ENCODE measurements at places on chromosomes 16 and 17.

- no peak for DNase-seq
Measured at GRCh38 chr17:66548158-66548557, 245.7 kb downstream of the PRKCA start.

DNA sequence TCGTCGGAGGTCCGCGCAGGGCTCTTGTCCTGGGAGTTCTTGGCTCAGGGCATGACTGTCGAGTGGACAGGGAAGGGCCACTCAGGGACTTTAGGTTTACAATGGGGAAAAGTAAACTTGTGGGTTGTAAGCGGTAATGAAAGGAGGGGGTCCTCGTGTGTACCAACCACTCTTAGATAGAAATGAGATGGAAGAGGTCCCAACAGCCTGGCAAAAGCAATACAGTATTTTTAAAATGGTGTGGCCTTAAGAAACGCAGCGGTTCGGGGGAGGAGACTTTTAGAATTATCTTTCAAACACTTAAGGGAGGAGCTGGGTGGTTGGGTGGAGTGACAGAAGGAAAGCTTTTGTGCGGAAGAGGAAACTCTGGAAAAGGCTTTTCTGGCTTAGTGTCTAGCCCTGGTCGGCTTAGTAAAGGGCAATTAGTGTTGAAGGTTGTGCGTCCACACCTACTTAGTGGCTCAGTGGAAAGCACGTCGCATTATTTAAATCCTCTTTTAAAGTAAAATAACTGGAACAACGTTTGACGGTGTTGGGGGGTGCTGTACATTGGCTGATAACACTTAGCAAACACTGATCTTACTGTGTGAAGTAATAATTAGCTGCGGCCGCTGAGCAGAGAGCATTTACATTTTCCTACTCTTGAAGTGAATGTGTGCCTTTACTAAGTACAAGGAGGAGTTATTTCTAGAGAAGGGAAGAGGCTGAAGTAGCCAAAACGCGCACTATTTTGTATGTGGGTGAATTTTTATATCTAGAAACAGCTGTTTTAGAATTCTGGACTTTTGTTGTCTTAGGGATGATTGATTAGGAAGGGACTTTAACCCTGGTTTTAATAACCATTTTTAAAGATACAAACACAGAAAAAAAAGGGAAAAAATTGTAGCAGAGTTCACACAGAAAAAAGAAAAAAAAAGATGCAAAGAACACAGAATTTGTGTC, 1.0 kb downstream of the WSB1 start:
- peak; percentile 93 for DNase-seq

GRCh38 chr17:82388922-82389283, 17.3 kb downstream of the UTS2R start:
- DNase-seq: no peak

GRCh38 chr17:3037259-3037658, 26.1 kb downstream of the OR1D5 start:
- no peak for DNase-seq

GRCh38 chr17:80613732-80614071, 69.1 kb downstream of the RPTOR start:
- no peak for DNase-seq

DNA sequence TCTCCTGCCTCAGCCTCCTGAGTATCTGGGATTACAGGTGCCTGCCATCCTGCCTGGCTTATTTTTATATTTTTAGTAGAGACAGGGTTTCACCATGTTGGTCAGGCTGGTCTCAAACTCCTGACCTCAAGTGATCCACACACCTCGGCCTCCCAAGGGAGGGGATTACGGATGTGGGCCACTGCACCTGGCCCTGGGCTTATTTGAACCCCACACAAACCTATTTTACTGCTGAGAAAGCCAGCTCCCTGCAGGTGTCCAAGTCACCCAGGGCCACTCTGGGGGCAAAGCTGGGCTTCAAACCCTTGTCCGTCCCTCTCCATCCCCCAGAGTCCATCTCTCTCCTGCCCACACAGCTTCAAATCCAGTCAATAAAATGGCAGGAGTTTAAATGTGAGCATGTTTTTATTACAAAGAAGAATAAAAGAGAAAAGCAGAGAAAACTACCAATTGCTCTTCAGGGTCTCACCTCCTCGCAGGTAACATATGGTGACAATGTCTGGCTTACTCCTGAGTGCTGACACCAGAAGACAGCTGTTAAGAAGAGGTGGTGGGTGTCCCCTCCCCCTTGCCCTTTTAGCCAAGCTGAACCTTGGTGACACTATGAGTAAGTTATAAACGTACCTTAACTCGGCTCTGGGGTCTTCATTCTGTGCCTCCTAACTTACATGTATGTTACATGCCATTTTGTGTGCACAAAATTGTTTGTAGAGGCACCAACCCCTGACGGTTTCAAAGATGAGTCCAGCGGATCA, 45.4 kb downstream of the LAT start:
- no peak for DNase-seq

- no peak for DNase-seq
Measured at GRCh38 chr17:80742091-80742490, 197.5 kb downstream of the RPTOR start.

DNA sequence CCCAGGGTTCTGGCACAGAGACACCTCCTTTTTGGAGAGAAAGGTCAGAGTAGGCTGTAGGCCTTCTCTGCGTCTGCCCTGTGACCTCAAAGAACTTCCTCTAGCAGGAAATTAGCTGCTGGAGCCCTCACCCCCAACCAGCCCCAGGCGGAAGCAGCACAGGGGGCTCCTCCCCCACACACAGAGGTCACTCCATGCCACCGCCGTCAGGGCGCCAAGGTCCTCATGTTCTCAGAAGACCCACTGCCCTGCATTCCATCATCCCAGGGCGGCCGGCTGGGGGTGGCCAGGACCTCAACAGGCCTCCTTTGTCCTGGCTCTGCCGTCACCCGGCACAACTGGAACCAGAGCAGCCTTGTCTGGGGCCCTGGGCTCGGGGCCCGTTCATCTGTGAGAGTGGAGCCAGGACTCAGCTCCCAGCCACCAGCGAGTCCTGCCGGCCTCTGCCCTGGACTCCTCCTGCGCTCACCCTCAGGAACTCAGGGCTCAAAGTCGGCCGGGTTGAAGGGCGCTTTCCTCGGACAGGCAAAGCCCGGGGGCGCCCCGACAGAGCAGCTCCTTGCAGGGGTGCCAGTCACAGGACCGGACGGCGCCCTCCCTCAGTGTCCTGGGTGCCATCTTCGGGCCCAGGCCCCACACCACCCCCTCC, 1.2 kb downstream of the TMC6 start:
- DNase-seq: peak; percentile 68

DNA sequence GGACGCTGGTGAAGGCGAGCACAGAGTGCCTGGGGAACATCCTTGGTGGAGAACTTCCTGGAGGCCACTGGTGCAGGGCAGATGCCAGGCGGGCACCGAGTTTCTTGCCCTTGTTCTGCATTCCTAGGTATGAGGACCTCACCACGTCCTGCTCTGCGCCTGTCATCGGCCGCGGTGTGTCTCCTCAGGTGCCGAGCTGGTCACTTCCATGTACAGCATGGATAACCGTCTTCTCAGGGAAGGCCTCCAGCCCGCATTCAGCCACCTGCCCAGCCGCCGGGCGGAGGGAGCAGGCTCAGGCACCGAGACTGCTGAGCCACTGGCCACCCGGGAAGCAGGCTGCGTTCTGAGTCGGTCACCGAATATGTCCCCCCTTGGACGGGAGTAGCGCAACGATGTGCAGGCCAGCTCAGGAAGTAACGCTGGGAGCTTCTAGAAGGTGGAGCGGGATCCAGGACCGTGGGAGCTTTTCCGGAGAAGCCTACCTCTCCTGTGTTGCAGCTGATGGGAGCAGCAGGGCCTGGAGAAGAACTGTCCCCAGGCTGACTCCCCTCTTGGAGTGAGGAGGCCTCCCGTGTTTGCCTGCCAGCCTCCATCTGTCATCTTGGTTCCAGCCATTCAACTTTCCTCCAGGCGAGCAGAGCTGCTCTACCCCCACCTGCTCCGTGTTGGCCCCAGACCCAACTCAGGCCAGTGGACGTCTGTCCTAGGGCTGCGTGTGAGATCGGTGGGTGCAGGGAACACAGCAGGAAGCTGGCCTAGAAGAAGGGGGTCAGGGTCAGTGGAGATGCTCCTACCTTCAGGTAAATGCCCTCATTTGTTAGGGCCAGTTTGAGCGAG, 2.1 kb upstream of the BAIAP2 start:
- DNase-seq: no peak

DNA sequence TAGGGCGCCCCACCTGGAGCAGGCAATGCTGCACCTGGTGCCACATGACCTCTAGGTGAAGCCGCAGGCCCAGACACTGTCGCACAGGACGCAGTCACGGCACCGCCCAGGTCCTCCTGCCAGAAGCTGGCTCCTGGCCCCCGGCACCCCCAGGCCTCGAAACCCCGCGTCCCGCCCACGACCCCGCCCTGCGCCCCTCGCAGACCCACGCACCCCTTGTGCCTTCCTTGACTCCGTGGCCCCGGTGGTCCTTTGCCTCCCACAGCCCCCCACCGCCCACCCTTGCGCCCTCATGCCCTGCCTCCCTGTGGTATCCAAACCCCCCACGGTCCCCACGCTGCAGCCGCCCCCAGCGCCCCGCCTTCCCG, 6.3 kb upstream of the C1QTNF8 start:
- no peak for DNase-seq

All from eye (tissue), 1 donor.